ENCODE measurements at places on chromosomes 5 and 9.

- H3K36me3 ChIP-seq, result peaks cover 29% of the 10 kb centered on the region
- no peak for DNase-seq
- no peak overlapping the region for H3K4me3 ChIP-seq
- no peaks in the 10 kb centered on the region for H3K27me3 ChIP-seq
Measured at GRCh38 chr9:77719321-77719720, 71.2 kb upstream of the GNA14 start.

DNA sequence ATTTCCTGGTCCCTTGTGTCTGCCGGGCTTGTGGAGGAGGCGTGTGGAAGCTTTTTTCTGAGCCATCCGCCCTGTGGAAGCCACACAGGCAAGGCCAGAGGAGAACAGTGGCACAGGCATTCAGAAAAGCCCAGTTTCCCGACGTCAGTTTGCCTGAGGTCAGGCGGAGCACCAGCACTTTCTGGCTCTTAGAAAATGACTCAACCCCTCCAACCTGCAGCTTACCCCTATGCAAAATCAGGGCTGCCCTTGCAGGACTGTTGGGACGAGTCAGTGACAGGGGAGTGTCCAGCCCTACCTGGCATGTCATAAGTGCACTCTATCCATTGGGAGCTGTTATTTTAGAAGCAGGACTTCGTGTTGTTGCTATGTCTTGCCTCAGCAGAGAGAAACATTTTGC, 216.0 kb downstream of the NR3C1 start:
- no peaks in the 10 kb centered on the region for H3K36me3 ChIP-seq
- peaks cover 13% of the 10 kb centered on the region for H3K4me1 ChIP-seq
- DNase-seq, result no peak
- H3K27ac ChIP-seq, result no peak overlapping the region

- H3K27ac ChIP-seq, result peak overlapping the region; percentile 5
- no peaks in the 10 kb centered on the region for H3K27me3 ChIP-seq
- no peak for DNase-seq
- H3K4me1 ChIP-seq, result no peaks in the 10 kb centered on the region
- no peaks in the 10 kb centered on the region for H3K36me3 ChIP-seq
Measured at GRCh38 chr5:40914835-40915234, 5.5 kb downstream of the C7 start.

DNA sequence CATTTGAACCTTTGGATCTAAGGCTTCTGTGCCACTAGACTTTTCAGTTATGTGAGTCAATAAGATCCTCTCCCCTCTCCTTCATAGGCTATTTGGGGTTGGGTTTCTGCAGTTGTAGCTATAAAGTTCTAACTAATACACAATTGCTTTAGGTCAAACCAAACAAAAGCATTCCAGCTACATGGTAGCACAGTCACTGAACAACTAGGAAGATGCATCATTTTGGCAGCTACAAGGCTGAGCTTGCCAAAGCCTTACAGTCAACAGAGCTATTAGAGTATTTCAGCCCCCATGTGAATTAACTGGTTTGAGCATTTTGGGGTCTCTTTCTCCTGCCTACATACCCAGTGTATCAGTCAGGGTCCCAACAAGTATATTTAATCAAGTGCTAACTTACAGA, 234.6 kb downstream of the ZNF608 start:
- H3K36me3 ChIP-seq, result no peaks in the 10 kb centered on the region
- no peaks in the 10 kb centered on the region for H3K4me1 ChIP-seq
- no peak overlapping the region for H3K4me3 ChIP-seq
- no peak for DNase-seq
- H3K27me3 ChIP-seq, result no peaks in the 10 kb centered on the region

DNA sequence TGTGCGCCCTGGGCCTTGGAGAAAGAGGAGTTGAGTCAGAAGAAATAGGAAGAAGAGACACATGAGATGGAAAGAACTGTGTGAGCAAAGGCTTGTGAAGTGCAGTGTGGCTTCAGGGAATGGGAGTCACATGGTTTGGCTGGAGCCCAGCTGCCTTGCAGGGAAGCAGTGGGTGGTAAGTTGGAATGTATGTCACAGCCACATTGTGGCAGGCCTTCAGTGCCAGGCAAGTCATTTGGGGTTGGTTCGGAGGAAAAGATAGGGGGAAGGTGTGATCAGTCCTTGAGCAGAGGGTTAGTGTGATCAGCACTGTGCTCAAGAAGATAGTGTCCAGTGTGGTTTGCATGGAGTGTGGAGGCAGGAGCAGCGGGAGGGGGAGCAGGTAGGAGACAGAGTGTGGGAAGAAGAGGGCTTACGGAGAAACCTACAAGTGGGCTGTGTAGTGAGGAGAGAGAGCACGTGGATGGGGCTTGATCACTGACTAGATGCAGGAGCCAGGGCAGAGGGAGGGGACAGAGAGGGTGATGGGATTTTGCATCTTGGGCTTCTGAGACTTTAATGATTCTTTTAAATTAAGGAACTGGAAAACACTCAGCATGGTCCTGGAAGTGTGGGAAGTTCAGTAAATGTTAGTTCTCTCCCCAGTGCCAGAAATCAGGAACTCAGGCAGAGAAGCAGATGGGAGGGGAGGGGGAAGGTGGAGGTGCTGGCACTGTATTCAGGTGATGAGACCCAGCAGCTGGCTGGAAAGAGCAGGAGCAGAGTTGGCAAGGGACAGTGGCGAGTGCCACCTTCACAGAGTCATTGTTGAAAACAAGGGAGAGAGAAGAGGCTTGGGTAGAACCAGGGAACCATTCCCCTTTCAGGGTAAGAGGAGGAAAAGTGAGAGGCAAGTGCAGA, 46.6 kb downstream of the ARHGAP26 start:
- H3K27ac ChIP-seq, result peak overlapping the region; percentile 18
- no peaks in the 10 kb centered on the region for H3K27me3 ChIP-seq
- no peaks in the 10 kb centered on the region for H3K36me3 ChIP-seq

DNA sequence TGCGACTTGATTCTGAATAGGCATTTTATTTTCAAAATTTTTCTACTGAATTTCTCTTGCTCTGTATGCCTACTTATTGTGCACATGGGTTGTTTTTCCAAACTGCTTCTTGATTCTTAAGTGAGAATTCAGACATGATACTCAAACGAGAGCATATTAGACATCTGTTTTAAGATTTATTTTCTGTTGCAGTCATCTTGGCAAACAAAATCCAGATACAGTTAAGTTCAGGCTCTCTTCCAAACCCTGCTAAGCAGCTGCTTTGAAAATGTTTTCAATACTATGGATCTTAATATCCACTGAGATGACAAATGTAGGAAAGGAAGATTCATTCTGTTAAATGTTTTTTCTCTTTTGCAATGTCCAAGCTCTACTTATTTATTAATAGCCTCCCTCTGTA, 4.5 kb downstream of the TMEM215 start:
- no peaks in the 10 kb centered on the region for H3K36me3 ChIP-seq
- H3K4me3 ChIP-seq, result no peak overlapping the region
- H3K27ac ChIP-seq, result no peak overlapping the region
- peaks cover 37% of the 10 kb centered on the region for H3K27me3 ChIP-seq

- no peak for DNase-seq
- peaks cover 18% of the 10 kb centered on the region for H3K4me1 ChIP-seq
- no peaks in the 10 kb centered on the region for H3K27me3 ChIP-seq
- no peak overlapping the region for H3K4me3 ChIP-seq
Measured at GRCh38 chr5:131595088-131596033, 39.7 kb downstream of the RAPGEF6 start.

- no peak for DNase-seq
- H3K36me3 ChIP-seq, result no peaks in the 10 kb centered on the region
- H3K4me1 ChIP-seq, result no peaks in the 10 kb centered on the region
- H3K27ac ChIP-seq, result no peak overlapping the region
Measured at GRCh38 chr5:38719916-38720315, 125.9 kb upstream of the OSMR start.

DNA sequence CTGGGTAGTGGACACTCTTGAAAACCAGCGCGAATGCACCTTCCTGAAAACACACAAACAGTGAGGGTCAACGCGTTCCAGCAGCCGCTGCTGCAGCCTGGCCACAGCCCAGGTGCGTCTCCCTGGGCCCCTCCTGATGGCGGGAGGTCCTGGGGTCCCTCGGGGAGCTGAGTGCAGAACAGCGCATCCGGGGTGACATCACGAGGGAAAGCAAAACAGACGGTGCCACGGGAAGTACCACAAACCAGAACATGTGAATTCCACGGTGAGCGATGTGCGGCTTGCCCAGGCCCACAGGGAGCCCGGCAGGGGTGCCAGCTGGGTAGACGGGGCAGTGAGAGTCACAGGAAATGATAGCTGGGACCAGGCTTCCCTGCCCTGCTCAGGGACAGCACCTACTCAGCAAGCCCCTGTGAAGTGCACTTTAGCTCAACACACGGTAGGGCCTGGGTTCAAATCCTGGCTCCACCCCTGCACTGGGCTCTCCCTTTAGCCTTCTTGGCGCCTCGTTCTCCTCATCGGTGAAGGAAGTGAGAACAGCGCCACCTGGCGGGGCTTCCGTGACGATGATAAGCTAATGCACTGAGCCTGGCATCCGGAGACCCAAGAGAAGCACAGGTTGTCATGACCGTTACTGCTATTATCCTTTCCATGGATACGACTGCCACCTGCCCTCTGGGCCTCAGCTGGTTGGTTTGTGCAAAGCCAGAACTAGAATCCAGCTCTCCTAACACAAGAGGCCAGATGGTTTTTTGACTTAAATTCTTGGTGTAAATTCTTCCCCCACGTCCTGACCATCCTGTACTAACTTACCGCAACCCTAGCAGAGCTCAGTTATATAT, 24.6 kb downstream of the GFPT2 start:
- H3K4me3 ChIP-seq, result no peak overlapping the region
- H3K27me3 ChIP-seq, result no peaks in the 10 kb centered on the region
- DNase-seq, result peak; percentile 58
- H3K4me1 ChIP-seq, result no peaks in the 10 kb centered on the region
- no peak overlapping the region for H3K27ac ChIP-seq

DNA sequence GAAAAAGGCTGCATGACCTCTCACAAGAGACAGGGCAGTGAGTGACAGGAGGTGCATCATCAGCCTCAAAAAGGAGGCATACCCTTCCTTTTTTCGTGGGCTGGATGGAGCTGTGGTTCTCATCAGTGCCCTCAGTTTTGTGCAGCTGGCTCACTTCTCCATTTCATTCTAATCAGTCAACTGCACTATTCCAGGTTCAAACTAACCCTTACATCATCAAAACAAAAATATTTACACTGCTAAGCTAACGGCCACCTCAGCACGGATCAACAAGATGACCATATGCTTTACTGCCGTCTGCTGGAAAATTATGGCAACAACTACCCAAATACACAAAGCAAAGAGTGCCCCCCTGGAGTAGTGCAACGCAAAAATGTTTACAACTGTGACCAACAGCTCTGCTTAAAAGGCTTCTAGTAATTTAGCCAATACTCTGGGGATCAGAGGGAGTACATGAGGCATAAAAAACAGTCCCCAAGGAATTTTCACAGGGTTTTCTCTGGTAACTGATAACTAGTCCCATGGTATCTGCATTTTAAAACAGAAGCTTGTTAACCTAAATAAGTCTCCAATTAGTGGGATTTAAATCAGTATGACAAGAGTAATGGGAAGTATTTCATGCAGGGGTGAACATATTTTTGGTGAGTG, 10.8 kb downstream of the KCNV2 start:
- no peaks in the 10 kb centered on the region for H3K36me3 ChIP-seq
- H3K4me3 ChIP-seq, result no peak overlapping the region
- no peak for DNase-seq
- no peaks in the 10 kb centered on the region for H3K27me3 ChIP-seq
- H3K4me1 ChIP-seq, result no peaks in the 10 kb centered on the region

DNA sequence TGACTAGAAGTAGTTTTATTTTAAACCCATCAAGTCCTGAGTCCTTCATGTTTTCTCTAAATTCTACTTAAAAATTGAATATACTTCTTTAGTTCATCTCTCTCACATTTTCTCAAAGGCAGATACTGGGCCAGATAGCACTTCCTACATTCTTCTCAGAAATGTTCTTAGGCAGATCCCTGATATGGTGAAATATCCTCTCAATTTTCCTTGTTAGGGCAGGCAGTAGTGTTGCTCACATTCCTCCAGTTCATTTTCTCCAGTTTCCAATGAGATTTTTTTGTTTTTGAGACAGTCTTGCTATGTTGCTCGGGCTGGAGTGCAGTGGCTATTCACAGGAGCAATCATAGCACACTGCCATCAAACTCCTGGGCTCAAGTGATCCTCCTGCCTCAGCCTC, 5.7 kb downstream of the GCNT1 start:
- H3K27ac ChIP-seq, result no peak overlapping the region
- H3K27me3 ChIP-seq, result no peaks in the 10 kb centered on the region
- H3K4me3 ChIP-seq, result no peak overlapping the region
- peaks cover 48% of the 10 kb centered on the region for H3K4me1 ChIP-seq
- H3K36me3 ChIP-seq, result no peaks in the 10 kb centered on the region

DNA sequence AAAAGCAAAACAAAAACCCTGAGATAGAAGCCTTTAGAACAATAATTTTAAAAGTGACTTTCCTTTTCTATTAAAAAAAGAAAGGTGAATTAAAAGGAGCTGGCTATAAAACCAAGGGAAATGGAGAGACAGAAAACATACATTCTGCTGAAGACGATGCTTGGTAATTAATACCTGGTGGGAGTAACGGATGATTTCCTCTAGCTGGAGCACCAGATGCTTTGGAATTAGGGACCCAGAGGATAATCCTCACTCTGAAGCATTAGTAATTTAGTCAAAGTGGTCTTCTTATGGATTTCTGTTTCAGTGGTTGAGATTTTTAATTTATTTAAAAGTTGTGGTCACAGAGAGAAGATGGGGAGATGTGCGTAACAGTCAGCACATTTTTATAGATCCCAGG, 982.5 kb downstream of the TLE4 start:
- no peak for DNase-seq
- H3K4me1 ChIP-seq, result no peaks in the 10 kb centered on the region
- H3K36me3 ChIP-seq, result no peaks in the 10 kb centered on the region
- no peak overlapping the region for H3K4me3 ChIP-seq

DNA sequence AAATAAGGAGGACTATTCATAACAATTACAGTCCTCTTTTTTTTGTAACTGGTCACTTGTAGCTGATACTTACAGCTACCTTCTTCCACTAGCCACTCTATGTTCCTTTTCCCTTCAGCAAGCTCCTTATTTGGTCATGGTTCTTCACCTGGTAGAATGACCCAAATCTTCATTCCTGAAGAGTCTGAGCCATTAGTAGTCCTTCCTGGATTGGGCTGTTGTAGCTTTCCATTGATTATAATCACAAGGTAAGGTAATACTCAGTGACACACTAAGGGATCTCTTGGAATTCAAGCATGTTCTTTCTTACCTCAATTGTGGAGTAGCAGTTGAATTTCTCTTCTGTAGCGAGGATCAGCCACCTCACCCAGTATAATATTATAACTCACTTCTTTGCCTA, 25.5 kb upstream of the ITGA2 start:
- H3K27me3 ChIP-seq, result no peaks in the 10 kb centered on the region
- no peaks in the 10 kb centered on the region for H3K36me3 ChIP-seq
- no peak overlapping the region for H3K4me3 ChIP-seq
- H3K27ac ChIP-seq, result no peak overlapping the region
- no peaks in the 10 kb centered on the region for H3K4me1 ChIP-seq
